ENCODE measurements at places on chromosomes 7 and 10. TPM values are rescaled to one million over a fixed set of nuclear protein-coding genes. Genes with fewer than 3 reads are reported as not detected.

INA gene
- total RNA-seq: 4.3 TPM

C10orf62 gene
- total RNA-seq: not detected

CADPS2 gene
- 12.4 TPM for total RNA-seq

ABHD11 gene
- total RNA-seq: 14.3 TPM

GPR15LG gene
- total RNA-seq: not detected

SPDYE11 gene
- total RNA-seq: not detected

HOXA4 gene
- total RNA-seq: 6.8 TPM

ITIH5 gene
- total RNA-seq: 0.05 TPM

ADAM12 gene
- 15.4 TPM for total RNA-seq

CALHM2 gene
- 14.5 TPM for total RNA-seq

HECW1 gene
- not detected for total RNA-seq

ARL3 gene
- total RNA-seq: 6.4 TPM

CISD1 gene
- total RNA-seq: 44.8 TPM

MYO1G gene
- total RNA-seq: not detected

SLC18A3 gene
- total RNA-seq: not detected

UNCX gene
- not detected for total RNA-seq

ITIH2 gene
- not detected for total RNA-seq

NKX1-2 gene
- not detected for total RNA-seq

LRRD1 gene
- total RNA-seq: 0.24 TPM

DENND2A gene
- 5.3 TPM for total RNA-seq

OLAH gene
- 0.34 TPM for total RNA-seq

ZNF365 gene
- total RNA-seq: 0.58 TPM

EN2 gene
- total RNA-seq: not detected

NUTM2A gene
- total RNA-seq: 0.82 TPM
